ENCODE measurements at places on chromosomes 1 and 21.

DNA sequence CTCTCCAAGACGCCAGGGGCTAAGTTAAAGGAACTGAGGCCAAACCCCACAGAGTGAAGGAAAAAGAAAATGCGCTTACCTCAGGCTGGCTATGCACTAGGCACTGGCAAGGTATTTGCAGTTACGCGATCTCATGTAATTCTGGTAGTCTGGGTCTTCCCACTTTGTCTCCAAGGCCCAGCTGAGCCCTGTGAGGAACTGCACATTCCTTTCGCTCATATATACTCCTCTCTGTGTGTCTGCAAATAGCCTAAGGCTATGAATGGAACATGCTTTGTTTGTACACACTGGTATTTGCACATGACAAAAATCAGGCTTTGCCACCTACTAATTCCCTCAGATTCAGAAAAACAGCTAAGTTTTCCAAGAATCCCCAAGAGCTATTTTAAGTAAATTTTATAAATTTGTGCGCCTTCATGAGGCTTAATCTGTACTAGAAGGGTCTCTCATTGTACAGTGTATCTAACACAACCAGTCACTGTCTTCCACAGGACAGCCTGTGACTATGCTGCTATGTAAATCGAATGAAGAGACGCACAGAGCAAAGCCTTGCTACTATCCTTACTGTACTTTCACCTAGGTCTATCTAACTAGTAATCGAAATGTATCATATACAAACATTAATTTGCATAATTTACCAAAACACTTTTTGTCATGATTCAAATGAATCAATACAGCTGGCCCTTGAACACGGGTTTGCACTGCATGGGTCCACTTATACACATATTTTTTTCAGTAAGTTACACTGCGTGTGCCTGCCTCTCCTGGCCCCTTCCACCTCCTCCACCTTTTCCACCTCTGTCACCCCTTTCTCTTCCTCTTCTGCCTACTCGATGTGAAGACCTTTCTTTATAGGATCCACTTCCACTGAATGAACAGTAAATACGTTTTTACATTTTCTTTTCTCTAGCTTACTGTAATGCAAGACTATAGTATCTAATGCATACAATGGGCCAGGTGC is 87.0 kb downstream of the SIPA1L2 start:
- no peak for DNase-seq

GRCh38 chr1:25634066-25634465 is 17.5 kb downstream of the MAN1C1 start:
- DNase-seq: no peak

- DNase-seq: no peak
These were observed 21.2 kb upstream of the TTLL7 start for GRCh38 chr1:84020151-84020550.

GRCh38 chr1:232226197-232226712 is 403.7 kb downstream of the SIPA1L2 start:
- no peak for DNase-seq

DNA sequence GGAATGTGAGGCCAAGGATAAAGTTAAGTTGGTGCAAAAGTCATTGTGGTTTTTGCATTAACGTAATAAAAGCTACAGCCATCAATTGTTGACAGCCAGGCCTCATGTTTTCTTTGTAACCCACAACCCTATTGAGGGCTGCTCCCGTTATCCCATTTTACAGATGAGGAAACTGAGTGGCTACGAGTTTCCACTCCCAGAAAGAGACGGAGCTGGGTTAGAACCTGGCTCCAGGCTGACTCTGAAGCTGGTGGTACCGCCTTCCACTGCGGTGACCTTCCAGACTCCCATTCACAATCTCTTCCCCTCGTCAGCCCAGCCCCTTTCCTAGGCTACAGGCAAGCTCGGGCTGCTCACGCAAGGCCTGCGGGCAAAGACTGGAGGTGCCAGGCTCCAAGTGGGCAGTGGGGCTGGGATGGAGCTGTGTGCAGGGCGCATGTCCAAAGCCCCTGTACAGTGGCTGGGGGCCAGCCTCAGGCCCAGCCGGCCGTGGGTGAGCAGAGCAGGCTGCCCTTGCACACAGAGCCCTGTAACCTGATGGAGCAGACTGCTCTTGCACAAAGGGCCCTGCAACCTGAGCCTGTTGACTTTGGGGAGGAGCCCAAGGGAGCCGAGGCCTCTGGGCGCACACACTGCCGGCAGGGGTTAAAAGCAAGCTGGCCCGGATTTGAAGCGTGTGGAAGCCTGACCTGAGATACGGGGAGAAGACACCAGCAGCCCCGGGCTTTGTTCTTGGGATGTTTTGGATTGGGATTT is 97.4 kb upstream of the TMPRSS2 start:
- DNase-seq: no peak

DNA sequence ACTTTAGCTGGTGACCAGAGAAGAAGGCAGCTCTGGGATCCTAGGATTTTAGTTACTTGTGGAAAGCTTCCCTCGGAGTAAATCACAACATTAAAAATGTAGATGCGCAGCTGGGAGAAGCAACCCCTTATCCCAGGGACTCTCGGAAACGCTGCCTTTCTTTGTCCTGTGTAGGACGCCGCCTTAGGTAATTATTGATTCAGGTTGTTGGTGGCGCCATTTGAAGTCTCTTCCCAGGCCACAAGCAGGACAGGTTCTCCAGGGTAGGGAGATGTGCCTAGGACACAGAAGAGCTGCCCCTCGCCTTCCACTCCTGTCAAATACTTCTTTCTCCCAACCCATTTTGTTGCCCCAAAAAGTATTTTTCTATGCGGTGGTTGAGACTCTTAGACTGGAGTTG is 10.3 kb downstream of the SLC37A1 start:
- DNase-seq: no peak
